ENCODE measurements at places on chromosomes 1 and 21.
A peak's percentile ranks its signal among the peaks of the same experiment; 100 is the strongest.

- DNase-seq: peak; percentile 74
These were observed 6.2 kb downstream of the KCNA3 start for GRCh38 chr1:110668549-110668948.

DNA sequence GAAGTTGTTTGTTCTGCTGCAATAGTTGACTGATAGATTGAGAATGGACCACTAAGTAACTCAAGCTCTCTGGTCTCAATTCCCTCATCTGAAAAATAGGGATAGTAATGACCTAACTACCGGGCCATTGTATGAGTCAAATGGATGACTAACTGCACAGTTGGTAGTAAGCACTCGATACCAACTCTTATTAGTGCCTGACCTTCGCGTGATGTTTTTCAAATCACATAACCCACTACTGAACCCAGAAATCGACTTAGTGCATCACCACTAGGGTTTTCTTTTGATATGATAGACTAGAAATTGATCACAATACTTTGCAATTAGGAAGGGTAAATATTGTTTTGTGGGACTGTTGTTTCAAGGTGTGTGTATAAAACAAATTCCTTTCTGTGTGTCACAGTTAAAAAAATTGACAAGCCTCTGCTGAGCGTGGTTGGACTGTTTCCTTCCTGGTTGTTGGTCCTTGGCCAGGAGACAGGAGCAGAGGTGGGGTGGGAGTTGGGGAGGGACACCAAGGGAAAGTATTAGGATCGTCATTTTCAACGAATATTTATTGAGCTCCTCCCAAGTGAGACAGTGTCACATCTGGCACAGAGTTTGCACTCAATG lies 54.0 kb upstream of the LRP8 start:
- no peak for DNase-seq

- no peak for DNase-seq
These were observed 43.8 kb downstream of the SLC44A3 start for GRCh38 chr1:94863919-94864318.

DNA sequence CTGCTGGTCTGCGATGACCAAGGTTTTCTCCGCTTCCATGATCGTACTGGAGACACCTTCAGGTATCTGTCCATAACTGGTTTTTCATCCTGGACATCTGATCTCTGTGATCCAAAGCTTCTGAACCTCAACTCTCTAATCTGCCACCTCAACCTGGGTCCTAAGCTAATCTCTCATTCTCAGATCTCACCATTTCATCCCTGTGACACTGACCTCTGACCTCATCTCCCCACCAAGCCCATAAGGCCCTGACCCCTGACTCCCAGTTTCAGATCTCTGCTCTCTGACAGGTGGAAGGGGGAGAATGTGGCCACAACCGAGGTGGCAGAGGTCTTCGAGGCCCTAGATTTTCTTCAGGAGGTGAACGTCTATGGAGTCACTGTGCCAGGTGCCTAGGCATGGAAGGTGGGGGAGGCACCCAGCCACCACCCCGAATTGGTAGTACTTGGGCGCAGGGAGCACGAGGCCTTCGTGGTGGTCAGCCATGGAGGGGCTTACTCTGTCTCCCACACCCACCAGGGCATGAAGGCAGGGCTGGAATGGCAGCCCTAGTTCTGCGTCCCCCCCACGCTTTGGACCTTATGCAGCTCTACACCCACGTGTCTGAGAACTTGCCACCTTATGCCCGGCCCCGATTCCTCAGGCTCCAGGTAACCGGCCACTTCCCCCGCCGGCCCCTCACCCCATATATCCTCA lies 3.8 kb downstream of the SLC27A3 start:
- no peak for DNase-seq

- no peak for DNase-seq
These were observed 43.4 kb downstream of the TARBP1 start for GRCh38 chr1:234435620-234436019.

DNA sequence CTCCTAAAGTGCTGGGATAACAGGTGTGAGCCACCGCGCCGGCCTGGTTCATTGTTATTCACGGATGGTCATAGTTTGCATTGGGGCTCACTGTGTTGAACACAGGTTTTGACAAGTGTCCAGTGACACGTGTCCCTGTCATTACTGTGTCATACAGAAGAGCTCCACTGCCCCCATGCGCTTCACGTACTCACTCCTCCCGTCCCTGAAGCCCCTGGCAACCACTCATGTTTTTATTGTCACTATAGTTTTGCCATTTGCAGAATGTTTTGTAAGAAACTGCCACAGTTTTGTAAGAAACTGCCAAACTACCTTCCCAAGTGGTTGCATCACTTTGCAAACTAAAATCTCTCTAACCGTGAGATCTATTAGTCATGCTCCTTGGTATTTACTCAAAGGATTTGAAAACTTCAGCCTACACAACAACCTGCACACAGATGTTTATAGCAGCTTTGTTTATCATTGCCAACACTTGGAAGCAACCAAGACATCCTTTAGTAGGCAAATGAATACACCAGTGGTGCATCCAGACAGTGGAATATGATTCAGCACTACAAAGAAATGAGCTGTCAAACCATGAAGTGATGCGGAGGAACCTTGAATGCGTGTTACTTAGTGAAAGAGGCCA lies 163.2 kb upstream of the COL6A1 start:
- no peak for DNase-seq

- DNase-seq: no peak
These were observed 6.3 kb upstream of the GPR25 start for GRCh38 chr1:200866521-200866920.

GRCh38 chr1:24544239-24544638 lies 11.6 kb upstream of the NCMAP start:
- no peak for DNase-seq

DNA sequence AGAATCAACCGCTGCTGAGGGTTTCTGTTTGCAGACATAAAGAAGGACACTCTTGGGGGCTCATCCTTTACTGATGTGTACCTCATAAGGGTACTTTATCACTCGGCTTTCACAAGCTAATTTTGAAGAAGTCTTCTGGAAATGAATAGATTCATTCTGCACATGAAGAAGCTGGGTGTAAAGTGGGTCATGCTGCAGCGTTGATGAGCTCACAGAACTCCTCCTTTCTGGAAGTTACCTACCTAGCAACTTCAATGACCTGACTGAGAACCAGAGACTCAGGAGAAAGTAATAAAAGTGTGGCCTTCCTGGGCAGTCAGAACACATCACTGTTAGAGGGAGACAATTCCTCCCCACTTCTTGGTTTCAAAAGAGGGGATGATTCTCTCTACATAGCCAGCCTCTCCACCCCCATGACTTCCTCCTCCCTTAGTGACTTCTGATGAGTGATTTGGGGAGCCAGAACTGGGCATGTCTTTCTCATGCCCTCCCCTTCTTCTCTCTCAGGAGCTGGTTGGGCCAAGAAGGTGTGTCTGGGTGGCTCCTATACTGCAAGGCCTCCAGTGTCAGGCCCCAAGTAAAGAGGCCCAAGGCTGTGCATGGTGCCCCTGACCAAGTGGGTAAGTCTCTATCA lies 27.0 kb downstream of the PCNX2 start:
- DNase-seq: no peak
